Activated T-cell treated with anti-CD3 and anti-CD28 coated beads, Interleukin-2, amount 50 U/mL, for 24 hours (primary cell): ENCODE measurements at places on chromosomes 16 and 17.

DNA sequence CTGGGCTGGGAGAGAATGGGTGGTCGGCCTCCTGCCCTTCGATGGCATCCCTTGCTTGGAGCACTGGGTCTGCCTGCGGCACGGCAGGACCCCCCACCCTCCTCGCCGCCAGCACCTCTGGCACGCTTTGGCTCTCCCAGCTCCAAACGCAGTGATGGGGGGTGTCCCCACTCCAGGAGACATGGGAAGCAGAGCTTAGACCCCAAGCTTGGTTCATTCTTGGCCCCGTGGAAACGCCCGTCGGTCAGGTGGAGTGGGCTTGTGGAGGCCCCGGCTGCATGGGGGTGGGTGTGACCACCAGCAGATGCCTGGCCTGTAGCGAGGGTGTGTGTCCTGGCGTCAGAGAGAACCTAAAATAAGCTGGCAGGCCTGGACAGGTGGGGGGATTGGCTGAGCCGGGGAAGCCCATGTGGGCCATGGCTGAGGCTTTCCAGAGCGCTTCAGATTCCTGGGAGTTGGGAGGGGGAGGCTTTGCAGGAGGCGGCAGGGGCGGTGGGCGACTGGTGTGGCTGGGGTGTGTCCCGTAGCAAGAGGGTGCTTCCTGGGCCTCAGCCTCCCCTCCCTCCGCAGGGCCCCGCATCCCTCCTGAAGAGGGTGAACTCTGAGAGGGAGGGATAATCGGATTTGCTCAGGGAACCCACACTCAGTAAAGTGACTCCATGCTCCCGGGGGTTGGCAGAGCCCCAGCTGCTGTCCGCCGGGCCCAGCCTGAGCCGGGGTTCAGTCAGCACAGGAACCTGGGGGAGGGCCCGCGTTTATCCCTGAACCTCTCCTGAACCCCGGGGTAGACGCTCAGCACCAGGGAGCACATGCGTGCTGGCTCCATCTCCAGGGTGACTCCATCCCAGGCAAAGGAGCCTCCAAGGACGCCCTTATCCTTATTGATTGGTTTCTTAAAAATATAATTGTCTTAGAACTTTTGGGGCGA, 3.4 kb downstream of the CACNA1H start:
- no peak for DNase-seq

DNA sequence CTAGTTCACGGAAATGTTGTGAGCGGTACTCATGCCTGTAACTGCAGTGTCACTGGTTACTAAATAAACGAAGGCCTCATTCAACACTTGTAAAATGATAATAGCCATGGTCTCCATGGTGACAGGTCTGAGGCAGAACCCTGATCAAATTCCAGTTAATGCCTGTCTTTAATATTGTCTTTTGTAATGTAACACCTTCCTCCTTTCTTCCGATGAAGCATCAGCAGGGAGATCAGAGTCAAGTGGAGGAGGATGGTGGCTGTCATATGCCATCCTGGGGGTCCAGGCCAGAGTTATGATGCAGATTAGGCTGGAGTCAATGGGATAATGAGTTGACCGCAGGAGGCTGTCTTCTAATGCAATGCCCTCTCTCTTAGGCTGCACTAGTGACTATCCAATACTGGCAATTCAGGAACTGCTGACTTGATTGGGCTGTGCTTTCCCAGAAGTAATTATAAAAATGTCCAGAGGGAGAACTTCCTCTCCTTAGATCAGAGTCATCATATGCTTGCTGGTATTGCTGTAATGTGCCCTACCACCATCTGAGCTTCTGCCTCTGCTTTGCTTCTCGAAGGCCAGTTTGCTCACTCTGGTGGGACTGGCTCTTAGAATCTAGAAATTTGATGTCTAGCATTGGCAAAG, 419.1 kb downstream of the CA10 start:
- no peak for DNase-seq

DNA sequence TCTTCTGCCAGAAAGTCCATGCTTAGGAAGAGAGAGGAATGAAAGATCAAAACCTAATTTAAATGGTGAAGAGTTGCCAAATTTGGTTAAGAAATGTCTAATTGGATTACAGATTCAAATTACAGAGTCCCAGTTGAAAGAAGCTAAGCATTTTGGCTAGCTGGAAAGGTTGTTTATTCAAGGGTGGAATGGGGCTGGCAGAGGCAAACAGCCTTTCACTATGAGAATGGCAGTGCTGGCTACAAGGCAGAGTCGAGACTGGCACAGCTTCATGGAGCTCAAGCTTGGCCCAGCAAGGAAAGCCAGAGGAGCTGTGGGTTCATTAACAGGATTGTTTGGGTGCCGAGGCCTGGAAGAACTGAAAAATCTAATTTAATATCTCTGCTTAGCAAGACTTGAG, 13.6 kb downstream of the MAP3K3 start:
- DNase-seq: no peak

DNA sequence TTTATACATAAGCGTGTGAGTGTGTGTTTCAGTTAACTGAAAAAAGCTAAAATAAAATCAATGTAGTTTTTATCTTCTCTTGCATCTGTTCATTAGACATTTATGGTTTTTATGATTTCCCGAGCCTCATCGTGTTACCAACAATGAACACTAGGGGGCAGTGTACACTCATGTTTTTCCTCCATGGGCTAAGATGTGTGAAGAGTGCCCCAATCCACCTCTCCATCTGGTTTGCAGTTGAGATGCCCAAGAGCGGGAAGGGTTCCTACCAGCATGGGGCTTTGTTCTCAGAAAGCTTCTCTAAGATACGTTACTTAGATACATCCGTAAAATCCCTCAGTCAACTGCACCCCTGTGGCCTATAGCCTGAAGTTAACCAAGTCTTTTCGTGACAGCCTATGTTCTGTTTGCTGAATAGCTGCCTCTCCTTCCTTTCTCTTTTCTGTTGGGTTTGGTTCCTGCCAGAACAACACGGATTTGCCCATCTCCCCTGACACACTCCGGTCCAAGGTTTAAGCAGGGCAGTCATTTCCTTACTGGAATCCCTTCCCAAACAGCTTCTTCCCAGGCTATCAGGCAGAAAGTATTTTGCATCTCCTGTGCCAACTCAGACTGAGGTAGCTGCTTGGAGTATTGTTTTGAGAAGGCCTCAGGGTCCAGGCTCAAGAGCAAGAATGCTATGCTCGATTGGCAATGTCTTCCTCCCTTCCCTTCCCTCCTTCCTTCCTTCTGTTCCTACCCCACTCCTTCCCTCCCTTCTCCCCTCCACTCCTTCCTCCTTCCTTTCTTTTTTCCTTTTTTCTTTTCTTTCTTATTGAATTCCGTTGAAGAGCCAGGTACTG, 12.9 kb upstream of the ELAC2 start:
- DNase-seq: peak; percentile 43

DNA sequence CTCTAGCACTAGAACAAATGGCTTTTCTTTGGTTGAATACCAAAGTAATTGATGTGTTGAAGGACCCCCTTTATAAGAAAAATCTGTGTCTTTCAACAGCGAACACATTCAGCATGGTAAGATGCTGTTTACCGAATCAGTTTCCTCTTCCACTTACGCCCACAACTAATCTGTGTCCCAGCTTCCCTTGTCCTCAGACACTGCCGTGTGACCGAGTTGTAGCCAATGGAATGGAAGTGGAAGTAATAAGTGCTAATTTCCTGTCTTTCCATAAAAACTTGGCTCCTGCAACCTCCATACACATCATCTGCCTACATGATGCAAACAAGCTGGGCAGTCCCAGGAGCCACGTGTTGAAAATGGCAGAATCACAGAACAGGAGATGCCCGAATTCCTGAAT, 10.4 kb downstream of the CDIPT start:
- DNase-seq: no peak

DNA sequence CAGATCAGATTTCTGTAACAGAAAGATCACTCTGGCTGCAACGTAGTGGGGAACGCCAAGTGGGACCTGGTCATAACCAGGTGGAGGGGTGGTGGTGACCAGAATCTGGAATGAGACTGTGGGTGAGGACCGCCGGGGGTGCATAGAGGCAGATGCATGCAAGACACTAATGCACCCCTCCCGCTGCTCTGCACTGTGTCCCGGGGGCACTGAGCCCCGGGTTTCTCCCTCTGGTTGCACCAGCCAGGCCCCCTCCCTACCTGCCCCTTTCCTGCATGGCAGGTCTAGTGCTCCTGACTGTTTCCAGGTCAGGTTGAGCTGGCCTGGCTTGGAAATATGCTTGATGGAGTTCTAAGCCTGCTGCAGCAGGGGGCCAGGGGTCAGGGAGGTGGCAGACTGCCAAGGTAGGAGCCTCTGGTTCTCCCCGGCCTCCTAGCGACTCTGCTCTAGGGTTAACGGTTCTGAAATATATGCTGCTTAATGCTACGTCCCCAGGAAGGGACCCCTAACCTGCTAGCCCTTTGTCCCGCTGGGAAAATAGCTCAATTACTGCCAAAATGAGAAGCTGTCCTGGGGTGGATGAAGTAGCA, 94.3 kb downstream of the SDK2 start:
- DNase-seq: no peak

DNA sequence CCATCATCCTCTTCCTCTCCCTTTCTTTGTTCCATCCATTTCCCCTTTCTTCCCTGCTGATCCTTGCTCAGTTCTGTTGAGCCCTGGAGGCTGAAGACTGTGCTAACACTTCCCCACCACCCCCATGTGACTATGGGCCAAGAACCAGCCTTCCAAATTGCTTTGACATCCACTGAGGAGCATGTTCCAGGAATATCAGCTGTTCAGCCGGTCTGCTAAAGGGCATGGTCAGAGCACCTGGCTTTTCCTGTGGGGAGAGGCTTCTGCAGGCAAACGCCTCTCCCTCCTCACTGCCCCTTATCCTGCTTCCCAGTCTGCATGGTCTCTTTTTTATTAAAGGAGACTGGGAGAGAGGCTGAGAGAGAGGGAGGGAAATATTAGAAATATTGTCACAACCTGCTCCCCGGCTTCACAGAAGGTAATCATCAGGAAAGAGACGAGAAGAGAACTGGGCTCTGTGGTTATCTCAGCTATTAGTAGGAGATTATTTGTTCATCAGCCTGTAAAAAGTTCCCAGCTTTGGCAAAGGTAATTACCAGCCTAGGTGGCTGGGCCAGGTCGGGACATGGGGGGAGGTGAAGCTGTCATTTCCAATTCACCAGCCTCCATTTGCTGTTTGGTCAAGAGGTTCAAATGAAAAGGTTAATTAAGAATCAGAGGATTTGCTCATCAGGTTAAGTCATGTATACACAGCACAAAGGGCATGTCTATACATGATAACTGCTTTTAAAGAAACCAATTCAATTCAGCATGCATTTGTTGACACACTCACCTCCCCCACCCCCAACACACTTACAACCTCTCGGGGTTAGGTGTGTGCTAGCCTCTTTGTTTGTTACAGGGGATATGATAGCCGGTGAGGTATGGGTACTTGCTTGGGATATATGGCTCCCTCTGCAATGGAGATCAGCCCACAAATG, 83.7 kb upstream of the CRHR1 start:
- no peak for DNase-seq

DNA sequence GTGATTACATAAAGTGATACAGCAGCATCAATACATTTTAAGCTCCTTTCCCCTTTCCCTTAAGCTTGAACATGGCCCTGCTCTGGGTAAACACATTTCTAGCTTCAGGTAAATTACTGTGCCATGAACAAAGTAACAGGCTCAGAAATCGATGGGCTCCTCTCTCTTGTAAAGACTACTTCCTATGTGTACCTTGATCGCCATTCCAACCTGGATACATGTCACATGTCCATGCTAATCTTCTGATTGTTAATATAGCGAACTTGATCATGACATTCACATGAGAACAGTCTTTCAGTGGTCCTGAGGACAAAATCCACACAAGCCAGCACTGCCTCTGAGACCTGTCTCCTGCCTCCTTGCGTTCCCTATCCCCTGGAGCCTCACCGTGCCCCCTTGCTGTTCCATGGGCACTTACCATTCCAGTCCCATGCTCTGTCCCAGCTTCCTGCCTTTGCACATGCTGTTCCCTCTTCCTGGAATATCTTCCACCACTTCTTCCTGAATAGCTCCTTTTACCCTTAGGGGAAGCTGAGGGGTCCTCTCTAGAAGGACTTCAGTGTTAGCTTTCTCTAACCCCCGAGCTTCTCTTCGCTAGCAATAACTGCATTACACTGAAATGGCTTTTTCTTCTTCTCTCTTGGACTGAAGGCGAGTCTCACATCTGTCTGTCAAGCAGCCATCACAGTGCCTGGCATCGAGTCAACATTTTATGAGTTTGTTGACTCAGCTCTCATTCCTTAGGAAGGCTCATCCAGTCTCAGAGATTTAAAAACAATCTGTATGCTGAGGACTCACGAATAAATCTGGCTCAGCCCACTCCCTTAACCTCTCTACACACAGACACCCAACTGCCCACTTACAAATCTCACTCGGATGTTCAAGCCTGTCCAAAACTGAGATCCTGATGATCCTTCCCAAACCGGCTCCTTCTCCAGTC, 93.3 kb downstream of the ASIC2 start:
- DNase-seq: no peak
